ENCODE measurements at places on chromosomes 1 and 21. TPM values are rescaled to one million over a fixed set of nuclear protein-coding genes. Genes with fewer than 3 reads are reported as not detected.

- DNase-seq: no peak
These were observed 17.7 kb downstream of the NMNAT1 start for GRCh38 chr1:9960706-9961562.

GRCh38 chr1:43402089-43402865 lies 12.6 kb downstream of the SZT2 start:
- no peak for DNase-seq

DNA sequence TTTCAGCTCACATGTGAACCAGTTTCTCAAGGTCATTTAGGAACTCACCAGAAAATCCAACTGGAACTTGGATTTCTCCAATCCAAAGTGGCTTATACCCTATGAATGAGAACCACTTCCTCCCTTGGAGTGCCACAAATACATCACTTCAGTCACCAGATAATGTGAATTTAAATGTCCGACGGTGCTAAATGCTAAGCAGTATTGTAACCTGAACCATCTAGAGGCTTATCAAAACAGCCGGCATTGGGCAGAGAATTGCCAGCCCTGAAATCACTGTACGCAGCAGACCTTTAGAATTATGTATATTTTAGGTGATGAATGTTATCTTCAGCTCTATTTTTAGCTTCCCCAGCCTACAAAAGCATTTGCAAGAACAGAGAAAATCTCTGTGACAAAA lies 76.8 kb upstream of the COX20 start:
- no peak for DNase-seq

- DNase-seq: no peak
These were observed 26.7 kb downstream of the ATG4C start for GRCh38 chr1:62810420-62811274.

- DNase-seq: no peak
These were observed 17.7 kb downstream of the CD53 start for GRCh38 chr1:110890474-110891196.

DNA sequence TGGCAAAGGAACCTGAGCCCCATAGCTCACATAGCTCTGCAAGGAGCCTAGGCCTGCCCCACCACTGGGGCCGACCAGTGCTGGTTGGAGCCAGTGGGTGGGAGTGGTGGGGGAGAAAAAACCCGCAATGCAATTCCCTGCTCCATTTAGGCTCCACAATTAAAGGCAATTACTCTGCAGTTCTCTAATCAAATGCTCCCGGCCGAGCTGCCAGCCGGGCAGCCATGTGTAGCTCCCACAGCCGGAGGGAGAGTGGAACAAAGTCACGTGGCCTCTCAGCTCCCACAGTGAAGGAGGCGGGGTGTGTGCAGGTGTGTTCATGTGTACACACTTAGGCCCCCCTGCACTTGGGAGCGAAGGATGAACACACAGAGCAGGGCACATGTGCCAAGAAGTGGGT lies 81.6 kb downstream of the KIRREL1 start:
- DNase-seq: no peak

GRCh38 chr1:225254676-225255075 lies 173.2 kb downstream of the LBR start:
- no peak for DNase-seq

GRCh38 chr1:42322577-42322976 lies 12.5 kb downstream of the FOXJ3 start:
- no peak for DNase-seq

GRCh38 chr1:218525451-218526197 lies 180.5 kb downstream of the TGFB2 start:
- DNase-seq: no peak

THEM5 gene
- not detected for total RNA-seq

PADI1 gene
- not detected for total RNA-seq

MYOC gene
- total RNA-seq: not detected

FAM78B gene
- 1.0 TPM for total RNA-seq

S100A1 gene
- total RNA-seq: not detected

G0S2 gene
- total RNA-seq: 509 TPM

ZNF670 gene
- total RNA-seq: 2.9 TPM

OR2G6 gene
- total RNA-seq: not detected

Measured in activated T-helper 1 cell treated with anti-CD3 and anti-CD28 coated beads, Interleukin-12 subunit alpha, Interleukin-12 subunit beta, Interleukin-2, Interleukin-4 antibody, amounts not matched to agents 30 ng/mL and 10 ng/mL and 1 ng/mL, durations not matched to agents 14 hours and 24 hours and 36 hours (primary cell).